SK-N-SH treated with all-trans-retinoic acid at 6 μM for 48 hours (cell line): ENCODE measurements at places on chromosomes 3 and 15.

- ATAC-seq, result peak; percentile 97
Observed at GRCh38 chr3:105938101-105938500, 69.3 kb upstream of the CBLB start.

DNA sequence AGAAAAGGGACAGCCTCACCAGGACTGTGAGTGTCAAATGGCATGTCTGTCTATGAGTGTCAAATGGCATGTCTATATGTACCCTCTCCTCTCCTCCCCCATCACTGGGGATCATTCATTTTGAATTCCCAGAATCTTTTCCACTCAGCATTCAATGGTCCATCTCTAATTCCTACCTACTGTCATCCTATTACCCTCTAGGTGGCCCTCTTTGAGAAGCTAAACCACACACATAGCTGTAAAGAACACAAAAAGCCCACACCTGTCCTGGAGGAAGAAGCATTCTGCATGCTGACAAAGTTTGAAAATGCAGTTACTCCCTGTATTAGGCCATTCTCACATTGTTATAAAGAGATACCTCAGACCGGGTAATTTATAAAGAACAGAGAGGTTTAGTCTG lies 46.2 kb upstream of the PYDC2 start:
- no peak for ATAC-seq

GRCh38 chr15:78708713-78709260 lies 67.8 kb upstream of the CHRNB4 start:
- ATAC-seq, result peak; percentile 9; the same call in 1 of the 3 replicates

- ATAC-seq, result no peak
Observed at GRCh38 chr3:161838021-161838420, 341.4 kb downstream of the OTOL1 start.

DNA sequence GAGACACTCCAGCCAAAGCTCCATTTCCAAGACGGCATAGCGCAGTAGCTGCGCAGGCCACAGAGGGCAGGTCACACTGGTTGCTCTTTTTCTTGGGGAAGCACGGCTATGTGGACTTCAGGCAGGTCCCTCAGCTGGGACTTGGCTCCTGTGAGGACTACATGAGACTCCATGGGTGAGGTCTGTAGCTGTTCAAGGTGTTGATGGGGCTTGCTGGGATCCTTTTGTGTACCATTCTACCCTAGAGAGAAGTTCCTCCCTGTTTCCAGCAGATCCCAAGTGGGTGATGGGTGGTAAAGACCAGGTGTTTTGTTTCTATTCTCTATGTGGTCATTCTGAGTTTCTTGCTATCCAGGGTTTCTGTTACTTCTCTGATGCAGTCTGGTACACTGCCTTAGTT lies 183.3 kb downstream of the LPP start:
- ATAC-seq, result no peak; the same call in 2 of the 3 replicates

DNA sequence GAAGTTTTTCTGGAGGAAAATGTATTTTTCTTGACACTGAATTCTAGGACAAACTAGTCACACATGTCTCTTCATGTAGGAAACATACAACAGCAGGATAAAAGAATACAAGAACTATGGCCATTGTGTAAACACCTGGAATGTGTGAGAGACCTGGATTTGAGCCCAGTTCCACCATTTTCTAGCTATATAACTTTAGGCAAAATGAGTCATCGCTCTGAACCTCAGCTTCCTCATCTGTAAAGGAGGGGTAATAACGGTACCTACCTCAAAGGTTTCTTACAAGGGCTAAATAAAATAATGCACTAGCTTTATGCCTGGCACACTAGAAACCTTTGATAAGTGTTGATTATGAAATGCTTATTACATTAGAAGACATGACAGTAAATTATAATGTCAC lies 57.8 kb downstream of the RIOX2 start:
- no peak for ATAC-seq

- peak; percentile 93 for ATAC-seq
Observed at GRCh38 chr15:70795311-70795665, 31.9 kb upstream of the UACA start.

DNA sequence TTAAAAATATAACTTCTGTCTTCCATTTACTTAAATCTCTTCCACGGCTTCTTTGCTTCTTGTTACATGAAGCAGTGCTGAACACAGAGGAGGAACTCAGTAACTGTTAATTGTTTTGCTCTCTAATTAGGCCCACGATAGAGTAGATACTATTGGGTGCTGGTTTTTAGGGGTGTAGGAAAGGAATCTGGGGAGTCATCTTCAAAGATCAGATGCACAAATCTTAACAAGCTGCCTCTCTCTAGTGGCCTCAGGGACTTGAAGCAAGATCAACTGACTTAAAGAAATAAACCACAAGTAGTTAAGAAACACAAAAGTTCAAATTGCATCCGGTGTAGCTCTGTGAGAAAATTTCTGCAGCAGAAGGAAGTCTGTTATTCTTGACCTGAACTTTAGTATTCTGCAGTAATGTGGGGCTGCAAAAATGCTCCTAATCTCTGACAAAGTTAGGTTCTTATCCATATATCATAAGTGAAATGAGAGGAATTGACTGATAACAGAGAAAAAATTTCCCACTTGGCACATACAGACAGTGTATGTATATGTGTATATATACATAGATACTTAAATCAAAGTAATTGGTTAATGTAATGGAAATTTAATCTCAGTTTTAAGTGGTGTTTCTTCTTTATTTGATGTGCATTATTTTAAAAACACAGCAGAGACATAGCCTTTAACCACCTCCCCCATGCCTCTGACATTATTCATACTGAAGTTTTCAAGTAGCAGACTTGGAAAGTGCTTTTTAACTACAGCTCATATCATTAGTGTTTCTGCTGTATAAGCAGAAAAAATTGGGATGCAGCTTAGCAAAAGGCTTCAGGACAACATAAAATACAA lies 51.8 kb downstream of the CHST2 start:
- ATAC-seq, result peak; percentile 64

DNA sequence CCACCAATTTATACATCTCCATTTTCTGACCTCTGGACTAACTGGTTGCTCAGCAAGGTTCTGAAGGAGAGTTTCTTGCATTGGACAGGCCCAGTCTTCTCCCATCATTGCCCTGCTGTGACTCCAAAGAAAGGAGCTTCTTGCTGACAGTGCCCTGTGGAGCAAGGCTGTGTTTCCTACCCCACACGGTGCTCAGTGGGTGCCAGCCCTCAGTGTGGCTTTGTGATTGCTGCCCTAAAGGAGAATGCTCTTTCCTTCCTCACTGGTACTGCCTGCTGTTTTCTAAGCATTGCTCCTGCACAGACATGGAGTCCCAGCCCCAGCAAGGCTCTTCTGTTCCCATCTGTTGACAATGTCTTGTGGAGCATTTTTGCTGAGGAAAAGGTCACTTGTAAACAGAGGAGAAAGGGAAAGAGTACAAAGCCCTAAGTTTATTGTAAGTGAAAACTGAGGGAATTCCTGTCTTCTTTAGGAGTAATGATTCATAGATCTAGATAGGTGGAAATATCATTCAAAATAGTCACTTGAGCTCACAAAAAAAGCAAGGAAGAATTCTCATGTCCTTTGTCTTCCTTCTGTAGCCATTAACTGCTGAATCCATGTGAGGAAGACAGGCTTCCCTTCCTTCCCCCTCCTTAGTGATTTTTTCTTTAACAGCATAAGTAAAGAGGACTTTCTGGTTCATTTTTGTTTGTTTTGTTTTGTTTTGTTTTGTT lies 62.9 kb downstream of the HMG20A start:
- peak; percentile 20 for ATAC-seq

- no peak for ATAC-seq
Observed at GRCh38 chr3:109018828-109019227, 65.1 kb upstream of the GUCA1C start.

DNA sequence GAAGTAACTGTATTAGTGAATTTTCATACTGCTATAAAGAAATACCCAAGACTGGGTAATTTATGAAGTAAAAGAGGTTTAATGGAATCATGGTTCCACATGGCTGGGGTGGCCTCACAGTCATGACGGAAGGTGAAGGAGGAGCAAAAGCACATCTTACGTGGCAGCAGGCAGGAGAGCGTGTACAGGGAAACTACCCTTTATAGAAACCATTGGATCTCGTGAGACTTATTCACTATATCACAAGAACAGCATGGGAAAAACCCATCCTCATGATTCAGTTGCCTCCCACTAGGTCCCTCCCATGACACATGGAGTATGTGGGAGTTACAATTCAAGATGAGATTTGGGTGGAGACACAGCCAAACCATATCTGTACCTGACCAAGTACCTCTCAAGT lies 812.3 kb upstream of the ALCAM start:
- ATAC-seq, result no peak

DNA sequence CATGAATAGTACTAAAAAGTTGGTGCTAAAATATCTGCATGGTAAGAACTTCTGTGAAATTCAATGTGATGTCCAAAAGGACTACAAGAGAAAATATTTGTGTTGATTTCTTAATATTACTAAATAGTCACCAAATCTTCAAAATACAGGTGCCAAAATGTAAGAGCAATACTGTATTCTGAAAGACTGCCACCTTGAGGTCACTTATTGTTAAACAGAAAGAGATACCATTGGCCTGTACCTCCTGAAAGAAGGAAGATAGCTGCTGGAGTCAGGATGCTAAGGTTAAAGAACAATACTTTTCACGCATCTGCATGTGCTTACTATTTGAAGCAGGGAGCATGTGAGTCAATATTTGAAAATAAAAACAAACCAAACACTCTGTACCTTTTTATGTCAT lies 72.0 kb upstream of the LSAMP start:
- peak; percentile 53; the same call in 2 of the 3 replicates for ATAC-seq

- no peak for ATAC-seq
Observed at GRCh38 chr3:183008303-183008702, 28.0 kb upstream of the DCUN1D1 start.

- no peak for ATAC-seq
Observed at GRCh38 chr3:38260474-38260873, 5.1 kb upstream of the SLC22A13 start.

- no peak for ATAC-seq
Observed at GRCh38 chr15:101135532-101136166, 116.2 kb downstream of the CHSY1 start.

GRCh38 chr3:97975466-97975865 lies 3.2 kb upstream of the RIOX2 start:
- ATAC-seq, result no peak

DNA sequence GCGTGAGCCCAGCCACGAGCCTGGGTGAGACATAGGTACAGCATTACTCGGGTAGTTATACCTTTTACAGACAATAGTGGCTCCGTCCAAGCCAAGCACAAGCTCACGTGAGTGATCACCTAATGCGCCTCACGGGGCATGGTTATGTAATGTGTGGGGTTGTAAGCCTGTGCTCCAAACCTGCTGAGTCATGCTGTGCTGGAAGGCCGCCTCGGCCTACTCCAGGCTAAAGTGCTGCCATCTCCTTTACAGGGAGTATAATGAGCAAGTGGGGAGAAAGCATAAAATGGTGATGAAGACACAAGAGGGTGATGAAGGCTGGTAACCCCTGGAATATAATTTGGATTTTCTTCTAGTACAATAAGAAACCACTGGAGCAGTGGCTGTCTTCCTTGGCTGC lies 175.8 kb upstream of the STT3B start:
- ATAC-seq, result no peak

GRCh38 chr15:60523056-60523455 lies 44.1 kb upstream of the ICE2 start:
- ATAC-seq, result no peak

- peak; percentile 60; the same call in 2 of the 3 replicates for ATAC-seq
Observed at GRCh38 chr15:64426845-64427465, 33.4 kb upstream of the ZNF609 start.

DNA sequence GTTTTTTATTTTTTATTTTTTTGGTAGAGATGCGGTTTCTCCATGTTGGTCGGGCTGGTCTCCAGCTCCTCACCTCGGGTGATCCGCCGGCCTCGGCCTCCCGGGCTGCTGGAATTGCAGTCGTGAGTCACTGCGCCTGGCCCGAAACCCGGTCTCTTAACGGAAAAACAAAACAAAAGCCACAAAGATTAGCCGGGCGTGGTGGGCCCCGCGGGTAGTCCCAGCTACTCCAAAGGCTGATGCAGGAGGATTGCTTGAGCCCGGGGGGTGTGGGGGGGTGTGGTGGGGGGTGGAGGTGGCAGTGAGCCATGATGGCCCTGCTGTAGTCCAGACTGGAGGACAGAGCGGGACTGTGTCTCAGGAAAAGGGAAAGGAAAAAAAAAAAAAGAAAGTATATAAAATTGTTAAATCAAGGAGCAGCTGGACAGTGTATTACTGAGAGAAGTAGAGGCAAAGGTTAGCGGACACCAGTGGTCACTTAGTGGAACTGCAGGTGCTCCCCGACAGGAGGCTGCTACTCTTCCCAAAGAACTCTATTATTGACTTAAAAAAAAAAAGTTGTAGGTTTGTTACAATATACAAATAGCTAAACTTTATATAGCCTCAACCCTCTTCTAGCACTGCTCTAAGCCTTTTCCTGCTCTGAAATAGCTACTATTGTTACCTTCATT lies 30.3 kb upstream of the TUBGCP5 start:
- peak; percentile 90 for ATAC-seq

DNA sequence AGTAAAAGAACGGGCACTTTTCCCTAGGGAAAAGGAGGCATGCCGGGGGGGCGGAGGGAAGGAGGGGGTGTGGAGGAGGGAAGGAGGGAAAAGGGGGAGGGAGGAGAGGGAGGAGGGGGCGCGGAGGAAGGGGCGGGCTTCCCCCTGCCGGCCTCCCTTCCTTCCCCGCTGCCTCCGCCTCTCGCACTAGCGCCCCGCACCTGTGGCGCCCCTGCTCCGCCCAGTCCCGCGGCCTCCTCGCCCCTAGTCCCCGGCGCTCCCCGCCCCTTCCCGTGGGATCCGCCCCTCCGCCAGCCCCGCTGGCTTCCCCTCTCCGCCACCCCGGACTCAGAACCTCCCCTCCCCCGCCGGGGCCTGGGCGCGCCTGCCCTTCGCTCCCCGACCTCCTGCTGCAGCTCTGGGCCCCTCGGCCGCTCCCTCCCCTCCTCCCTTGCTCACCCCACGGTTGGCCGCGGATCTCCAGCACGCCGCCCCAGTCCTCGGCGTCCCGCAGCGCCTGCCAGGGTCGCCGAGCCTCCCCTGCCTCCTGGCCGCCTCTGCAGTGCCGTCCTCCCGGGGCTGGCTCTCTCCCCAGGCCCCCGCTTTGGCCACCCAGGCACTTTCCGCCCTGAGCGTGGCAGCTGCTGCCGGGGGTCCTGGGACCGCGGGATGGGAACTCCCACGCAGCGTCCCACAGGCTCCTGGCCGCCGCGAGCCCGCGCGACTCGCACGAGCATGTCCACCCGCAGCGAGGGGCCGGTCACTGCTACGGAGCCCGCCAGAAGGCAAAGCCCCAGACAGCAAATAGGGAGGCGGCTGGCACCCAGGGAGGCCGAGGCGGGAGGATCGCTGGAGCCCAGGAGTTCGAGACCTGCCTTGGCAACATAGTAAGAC lies 147.4 kb downstream of the TJP1 start:
- peak; percentile 46 for ATAC-seq

DNA sequence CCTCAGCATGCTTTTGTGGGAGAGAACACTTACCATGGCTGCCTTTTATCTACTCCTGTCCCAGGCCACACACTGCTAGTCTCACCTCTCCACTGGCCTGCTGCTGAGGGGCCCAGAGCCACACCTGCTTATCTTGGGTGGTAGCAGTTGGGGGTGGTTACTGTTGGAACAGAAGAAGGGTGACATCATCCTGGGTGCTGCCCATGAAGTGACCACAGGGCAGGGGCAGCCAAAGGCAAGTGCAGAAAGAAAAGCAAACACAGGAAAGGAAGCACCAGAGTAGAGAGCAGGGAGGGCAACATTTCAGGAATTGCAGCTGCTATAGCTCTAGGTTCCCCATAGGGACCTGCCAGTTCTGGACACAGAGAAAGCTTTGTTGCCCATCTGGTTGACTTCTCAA lies 345.2 kb downstream of the VPS13C start:
- no peak for ATAC-seq
